ENCODE measurements at places on chromosomes 3 and 15.

DNA sequence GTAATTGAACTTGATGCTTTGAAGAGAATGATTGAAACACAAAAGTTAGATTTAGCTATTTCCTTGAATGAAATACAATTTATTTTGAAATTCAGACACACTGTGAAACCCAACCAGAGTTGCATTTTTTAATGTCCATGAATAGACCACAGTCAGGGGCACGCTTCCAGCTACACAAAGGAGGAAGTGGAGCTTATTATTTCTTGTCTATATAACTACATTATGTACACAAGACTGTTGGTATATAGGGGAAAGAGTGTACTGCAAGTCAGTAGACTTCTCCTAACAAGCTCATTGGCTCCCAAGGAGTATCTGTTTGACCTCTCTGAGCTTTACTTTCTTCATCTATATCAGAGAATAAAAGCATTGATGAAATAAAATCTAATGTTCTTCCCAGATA is 326.2 kb downstream of the RYR3 start:
- no peak for DNase-seq

DNA sequence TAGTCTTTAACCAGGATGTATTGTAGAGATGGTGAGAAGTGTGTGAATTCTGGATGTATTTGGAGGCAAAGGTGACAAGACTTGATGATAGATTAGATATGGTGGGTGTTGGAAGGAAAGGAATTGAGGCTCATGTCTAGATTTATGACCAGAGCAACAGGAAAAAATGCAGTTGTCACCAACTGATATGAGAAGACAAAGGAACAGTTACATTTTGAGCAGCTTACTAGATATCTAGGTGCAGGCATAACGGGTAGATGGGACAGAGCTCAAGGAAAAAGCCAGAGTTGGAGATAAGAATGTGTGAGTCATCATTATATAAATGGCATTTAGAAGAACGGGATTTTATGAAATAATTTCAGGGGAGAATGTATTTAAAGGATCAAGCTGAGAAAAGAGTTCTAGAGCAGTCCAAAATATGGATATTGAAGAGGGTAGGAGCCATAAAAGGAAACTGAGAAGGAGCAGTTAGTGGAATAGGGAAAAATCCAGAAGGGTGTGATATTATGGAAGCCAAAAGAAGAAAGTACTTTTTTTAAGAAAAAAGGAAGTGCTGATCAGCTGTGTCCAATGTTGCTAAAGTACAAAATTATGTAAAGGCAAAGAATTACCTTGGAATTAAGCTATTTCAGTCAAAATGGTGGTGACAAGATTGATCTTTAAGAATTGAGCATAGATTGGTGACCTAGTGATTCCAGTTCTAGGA is 262.5 kb downstream of the CGGBP1 start:
- no peak for DNase-seq

DNA sequence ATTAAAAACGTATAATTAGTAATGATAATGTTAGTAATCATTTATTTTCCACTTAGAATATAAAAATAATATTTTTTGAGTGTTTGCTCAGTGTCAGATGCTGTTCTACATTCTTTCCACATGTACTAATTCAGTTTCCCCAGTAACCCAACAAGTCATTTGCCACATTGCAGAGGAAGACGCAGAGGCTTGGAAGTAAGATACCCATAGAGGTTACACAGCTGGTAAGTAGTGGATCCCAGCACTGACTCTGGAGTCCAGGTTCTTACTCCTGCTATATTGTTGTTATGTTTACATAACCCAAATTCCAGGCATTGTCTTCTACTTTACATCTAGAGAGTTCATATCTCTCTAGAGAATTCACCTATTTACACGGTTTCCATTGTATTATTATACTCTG is 48.2 kb upstream of the MYO5C start:
- no peak for DNase-seq

GRCh38 chr15:42577514-42578031 is 2.2 kb downstream of the STARD9 start:
- DNase-seq = no peak

- DNase-seq = no peak
Measured at GRCh38 chr3:43542328-43543043, 79.3 kb downstream of the ANO10 start.

DNA sequence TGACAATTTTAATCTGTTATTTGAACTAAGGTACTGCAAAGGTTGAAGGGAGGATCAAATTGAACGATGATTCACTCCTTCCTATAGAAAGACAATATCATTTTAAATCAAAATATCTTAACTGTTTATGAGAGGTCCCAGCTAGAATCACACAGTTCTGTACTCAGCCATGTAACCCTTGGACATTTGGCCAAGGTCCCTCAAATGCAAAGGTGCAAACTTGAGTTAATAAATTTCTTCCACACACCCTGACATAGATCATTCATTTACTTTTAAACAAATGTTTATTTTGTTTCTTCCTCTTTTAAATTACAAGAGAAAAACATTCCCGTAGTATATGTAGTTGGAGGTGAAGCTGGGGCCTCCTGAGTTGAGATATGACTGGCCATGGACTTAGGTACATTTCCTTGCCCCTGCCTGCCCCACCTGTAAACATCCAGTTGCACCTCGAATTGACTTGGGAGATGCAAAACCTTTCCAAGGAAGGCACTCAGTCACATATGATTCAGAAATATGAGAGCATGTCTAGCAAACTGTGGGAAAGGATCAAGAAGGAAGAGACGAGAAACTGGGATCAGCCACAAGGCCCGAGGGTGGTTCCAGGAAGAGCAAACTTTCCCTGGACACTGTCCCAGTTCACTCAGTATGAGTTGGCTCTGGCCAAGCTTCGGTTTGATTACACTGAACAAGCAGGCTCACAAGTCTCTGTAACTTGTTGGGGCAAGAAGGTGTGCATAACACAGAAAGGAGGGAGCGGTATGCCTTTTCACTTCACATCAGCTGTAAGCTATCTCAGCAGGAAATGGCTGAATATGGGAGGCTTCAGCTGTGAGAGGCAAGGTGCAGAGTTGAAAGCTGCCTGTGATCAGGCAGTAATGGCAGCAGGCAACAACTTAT is 6.7 kb downstream of the TNFSF10 start:
- no peak for DNase-seq

- DNase-seq = no peak
Measured at GRCh38 chr15:56996746-56997470, 78.5 kb downstream of the TCF12 start.

- DNase-seq = no peak
Measured at GRCh38 chr3:156818890-156819289, 7.3 kb upstream of the LEKR1 start.

DNA sequence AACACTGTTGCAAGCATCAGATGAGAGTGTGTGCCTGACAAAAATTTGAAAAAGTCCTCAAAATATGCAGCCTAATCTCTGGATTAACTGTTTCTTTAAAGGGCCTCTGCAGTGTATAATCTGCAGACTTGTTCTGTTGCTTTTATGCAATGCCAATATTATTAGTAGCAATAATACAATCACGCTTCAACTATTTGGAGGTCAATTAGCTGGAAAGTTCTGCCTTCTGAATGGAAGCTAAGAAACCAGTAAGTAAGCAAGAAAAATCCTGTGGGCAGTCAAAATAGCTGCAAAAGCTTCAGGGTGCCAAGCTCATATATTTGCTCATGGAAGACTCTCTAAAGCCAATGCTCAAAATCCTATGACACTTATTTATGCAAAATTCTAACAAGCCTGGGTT is 153.2 kb upstream of the NR2F2 start:
- no peak for DNase-seq

GRCh38 chr15:62691008-62691407 is 351.5 kb upstream of the TPM1 start:
- DNase-seq = no peak

DNA sequence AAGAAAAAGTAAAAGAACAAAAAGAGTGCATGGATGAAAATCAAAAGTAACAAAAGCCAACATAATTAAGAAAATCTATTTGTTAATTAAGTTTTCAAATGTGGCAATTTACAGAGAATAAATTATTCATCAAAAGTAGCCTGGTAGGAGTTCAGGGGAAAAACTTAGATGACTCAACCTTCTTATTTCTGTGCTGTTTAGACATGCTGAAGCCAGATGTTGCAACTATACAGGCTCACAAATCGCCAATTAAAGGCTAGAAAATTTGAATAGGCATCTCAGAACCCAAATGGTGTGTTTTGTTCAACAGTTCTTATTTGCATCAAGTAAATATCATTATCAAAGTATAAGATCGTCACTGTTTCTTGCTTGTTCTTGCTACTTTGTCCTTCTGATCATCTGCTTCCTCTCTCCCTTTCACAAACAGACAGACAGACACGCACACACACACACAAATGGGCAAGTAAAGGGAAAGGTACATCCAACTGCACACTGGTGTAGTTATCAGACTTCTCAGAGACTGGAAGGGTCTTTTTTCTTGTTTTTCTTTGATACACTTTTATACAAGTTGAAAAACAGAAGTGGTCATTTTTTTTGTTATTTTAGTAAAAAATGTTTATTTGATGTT is 572.2 kb downstream of the MECOM start:
- no peak for DNase-seq

DNA sequence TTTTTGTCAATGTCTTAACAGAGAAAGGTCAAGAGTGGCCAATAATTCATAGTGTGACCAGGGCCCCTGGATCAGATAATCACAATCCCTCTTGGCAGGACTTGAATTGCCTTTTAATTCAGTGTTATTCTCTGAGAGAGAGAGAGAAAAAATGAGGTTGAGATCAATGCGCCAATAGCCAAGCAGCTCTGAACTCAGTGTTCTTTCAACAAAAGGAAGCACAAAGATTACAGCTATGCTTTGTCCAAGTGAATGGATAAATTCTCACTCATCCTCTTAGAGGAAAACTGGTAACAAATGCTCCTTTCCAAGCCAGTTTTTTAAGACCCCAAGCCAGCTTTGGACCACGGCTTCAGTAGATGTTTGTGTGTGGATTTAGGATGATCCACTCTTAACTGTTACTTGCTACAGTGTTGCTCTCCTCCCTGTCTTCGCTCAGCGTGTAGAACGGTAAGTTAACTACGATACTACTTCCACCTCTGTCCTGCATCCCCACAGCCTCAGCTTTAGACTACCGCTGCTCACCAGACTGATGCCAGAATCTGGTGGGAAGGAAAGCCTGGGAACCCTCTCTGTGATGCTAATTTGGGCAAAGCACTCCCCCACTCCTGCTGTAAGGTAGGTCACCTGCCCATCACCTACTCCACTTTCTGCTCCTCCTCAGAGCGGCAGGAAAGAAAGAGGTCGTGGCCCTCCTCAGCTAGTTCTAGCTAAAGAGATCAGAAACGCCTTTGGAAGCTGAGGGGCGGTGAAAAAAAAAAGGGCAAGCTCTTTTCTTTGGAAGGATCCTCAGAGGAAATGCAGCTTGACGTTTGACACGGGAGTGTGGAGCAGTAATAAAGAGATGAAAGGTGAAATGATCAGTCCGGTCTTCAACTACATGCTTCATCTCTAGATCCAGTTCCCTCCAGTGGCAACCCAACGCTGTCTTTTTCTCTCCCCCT is 46.8 kb upstream of the LPP start:
- no peak for DNase-seq

- no peak for DNase-seq
Measured at GRCh38 chr3:157793745-157794144, 290.5 kb upstream of the VEPH1 start.

- no peak for DNase-seq
Measured at GRCh38 chr3:59605318-59605717, 555.5 kb upstream of the CFAP20DC start.

DNA sequence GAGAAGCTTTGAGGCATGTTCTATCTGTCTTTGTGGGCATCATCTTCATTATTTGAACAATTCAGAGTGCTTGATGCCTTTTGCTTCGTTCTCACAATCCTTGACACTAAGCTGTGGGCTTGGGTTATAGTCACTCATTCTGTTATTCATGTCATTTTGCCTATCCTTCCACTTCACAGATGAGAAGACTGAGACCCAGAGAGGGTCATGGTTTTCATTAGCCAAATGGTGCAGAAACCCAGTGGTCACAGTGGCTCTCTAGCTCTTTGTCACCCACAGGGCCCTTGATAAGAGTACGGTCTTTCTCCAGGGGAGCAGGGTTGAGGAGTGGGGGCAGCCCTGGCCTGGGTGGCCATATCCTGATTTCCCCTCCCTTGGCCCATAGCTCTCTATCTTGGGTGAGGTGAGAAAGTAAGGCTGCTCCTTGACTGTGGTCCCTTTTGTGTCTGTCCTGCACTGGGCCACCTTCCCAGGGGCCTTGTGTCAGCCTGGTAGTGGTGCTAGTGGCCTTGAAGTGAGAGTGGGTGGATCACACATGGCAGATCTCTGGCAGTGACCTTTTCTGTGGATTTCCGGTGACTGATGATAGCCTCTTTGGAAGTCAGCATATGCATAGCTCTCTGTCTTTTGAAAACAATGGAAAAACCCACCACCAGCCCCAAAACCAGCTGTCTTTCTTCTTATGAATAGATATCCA is 130.1 kb downstream of the IGF1R start:
- DNase-seq = no peak

DNA sequence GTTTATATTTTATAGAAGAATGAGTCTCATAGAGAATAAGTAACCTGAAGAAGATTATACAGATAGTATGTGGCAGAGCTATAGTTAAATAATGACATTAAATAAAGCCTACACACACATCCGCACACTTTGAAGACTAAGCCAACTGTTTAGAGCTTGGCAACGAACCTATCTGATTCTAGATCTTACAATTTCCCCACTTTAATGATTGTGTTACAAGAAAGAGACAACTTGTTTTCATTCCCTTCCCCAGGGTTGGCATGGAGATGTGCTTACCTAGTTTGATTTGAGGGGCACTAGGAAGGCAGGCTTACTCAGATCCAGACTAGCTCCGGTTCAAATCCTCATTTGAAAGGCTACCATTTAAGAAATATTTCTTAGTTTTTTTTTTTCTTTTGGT is 61.9 kb upstream of the CBLB start:
- DNase-seq = no peak

DNA sequence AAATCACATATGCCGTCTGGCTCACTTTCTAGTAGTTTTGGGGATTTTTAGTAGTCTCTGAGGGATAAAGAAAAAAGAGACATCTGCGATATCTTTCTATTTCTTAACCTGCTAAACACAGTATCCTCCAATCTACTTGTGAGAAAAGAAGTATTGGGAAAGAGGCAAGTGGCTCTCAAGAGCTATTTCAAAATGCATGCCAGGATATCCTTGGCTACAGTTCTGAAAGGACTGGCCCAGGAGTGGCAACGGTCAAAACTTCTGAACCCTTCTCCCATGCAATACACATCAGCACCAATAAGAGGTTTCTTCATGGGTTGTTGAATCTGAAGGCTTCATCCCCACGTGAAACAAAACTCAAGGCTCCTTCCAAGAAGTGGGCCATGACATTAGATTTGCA is 204.0 kb upstream of the WNT5A start:
- DNase-seq = no peak

- DNase-seq = no peak
Measured at GRCh38 chr3:69425249-69425648, 39.4 kb upstream of the FRMD4B start.

- peak; percentile 47 for DNase-seq
Measured at GRCh38 chr3:139797724-139798343, 120.1 kb upstream of the NMNAT3 start.

GRCh38 chr3:66023738-66024385 is 14.9 kb downstream of the MAGI1 start:
- no peak for DNase-seq
